Epithelial cell of esophagus (primary cell): ENCODE measurements at places on chromosomes 5 and 9.

GRCh38 chr9:116646661-116647514 is 40.2 kb upstream of the TRIM32 start:
- DNase-seq, result peak; percentile 63

DNA sequence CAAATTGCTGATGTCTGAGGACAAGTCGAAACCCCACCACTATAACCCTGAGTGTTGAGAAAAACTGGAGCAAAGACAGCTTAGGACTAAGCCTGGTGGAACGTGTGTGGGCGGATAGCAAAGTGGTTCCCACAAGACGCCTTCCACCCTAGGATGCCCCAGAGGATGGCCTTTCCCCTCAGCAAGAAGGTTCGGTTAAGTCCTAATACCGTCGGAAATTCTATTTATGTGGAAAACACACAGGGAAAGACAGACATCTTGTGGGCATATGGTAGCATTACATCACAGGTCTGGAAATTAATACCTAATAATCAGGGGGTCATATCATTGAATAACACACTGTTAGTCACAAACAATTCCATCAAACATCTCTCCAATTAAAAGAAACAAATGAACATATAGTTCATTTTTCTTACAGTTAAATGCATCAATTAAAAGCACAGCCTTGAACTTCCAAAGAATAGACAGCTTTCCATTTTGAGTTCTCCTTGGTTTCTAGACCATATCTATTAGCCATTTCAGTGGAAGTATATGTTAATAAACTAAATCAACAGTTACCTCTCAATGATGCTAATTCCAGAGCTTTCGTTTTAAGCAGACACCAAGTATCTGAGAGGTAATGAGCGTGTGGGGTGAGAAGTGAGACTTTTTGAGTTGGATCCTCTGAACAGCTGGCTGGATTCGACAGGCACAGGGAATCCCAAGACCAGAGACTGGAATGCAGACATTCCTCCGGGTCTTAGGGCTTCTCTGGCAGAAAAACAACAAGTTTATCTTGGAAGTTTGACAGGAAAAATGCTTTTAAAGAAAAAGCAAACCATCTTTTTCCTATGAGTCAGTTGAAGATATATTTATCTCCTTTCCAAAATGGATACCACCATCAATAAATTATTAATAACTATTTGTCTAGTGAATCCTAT is 2.9 kb upstream of the ICE1 start:
- peak; percentile 64 for DNase-seq

DNA sequence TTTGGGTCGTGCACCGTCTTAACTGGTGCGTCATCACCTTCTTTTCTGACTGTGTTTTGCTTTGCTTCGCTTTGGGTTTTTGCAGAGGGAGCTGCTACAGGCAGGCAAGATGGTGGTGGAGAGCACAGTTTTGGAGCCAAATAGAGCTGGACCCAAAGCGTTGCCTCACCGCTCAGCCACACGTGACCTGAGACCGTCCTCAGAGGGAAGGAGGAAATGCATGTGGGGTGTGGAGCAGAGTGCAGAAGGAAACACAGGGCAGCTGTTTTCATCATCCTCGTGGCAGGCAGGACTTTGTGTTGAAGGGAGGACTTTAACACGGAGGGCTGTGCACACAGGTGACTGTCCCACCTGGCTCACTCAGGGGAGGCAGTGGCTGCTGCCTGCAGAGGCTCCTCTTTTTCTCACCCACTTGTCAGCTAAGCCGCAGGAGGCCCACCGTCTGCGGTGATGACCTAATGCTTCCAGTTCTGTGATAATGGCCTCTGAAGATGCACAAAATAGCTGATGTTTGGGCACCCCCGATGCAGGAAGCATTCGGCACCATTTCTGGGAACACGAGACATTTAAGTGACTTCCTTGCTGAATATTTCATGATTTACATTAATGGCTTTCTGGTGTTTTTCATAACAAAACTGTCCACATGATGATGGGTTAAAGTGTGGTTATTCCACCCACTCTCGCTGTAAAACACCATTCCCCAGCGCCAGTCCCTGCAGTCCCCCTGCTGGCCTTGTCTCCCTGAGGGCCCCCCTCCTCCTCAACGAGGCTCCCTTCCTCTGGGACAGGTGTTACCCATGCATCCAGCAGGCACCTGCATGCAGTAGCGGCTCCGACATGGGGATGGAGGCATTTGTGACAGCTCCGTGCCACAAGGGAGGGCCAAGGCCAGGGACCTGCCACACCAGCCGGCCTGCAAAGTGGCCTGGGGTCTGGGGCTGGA is 12.4 kb upstream of the UBAC1 start:
- DNase-seq, result no peak

DNA sequence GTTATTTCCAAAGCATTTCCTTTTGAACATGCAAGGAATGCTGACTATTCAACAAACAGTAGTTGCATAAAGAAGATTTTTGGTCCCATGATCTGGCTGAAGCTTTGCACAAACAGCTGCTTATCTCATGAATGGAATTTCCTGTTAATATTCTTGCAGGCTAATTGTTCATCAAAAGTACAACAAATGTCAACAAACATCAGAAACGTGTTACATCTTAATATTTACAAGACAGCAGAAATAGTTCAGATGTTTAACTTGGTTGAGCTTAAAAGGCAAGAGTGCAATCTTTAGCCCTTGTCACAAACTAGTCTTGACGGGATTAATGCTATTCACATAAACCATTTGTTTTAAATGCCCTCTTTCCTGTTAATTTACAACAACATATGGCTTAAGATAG is 47.9 kb upstream of the BASP1 start:
- no peak for DNase-seq

GRCh38 chr5:32160228-32160627 is 13.9 kb downstream of the GOLPH3 start:
- no peak for DNase-seq
